Spleen (tissue), 13 donors: ENCODE measurements at places on chromosomes 6 and 20. TPM values are rescaled to one million over a fixed set of nuclear protein-coding genes. Genes with fewer than 3 reads are reported as not detected.

Gene TSBP1
- total RNA-seq: not detected

DNA sequence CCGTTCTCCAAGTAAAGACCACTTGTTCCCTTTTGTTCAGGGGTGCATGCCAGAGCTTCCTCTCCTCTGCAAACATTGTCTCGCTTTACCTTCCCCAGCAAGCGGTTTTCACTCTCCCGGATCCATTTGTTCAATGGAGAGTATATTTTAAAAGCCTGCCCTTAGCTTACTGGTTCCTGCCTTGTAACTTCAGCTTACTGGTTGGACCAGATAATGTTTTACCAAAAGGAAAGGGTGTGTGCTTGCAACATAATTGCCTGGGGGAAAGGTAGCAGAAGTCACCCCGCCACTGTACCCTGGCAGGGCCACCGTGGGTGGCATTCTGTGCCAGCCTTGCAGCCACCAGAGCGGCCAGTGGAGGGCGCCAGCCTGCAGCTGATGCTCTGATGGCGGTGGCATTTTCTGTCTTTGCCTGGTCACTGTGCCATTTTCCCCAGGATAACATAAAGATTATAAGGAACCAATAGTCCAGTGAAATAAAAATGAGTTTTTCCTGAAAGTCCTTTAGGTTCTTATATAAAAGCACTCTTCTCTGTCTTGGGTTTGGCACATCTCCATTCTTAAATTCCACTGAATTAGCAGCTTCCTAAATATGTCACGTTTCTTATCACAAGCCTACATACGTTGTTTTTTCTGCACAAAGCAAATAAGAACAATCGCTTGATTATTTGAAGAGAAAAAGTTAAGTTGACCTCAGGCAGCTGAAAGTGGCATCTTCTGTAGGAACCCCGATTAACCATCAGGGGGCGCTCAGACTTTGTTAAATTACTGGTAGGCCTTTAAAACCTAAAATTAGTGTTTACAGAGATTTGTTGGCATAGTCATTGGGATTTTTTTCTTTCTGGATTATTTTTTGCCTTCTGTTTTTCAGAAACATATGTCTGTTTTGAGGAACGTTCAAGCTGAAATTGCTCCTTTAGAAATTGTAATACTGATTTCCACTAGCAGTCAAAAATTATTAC is 67.4 kb upstream of the XRN2 start:
- H3K27me3 ChIP-seq: no peaks in the 10 kb centered on the region
- peak; percentile 87 for DNase-seq
- H3K4me1 ChIP-seq: peaks cover 8% of the 10 kb centered on the region
- H3K4me3 ChIP-seq: no peak overlapping the region

Gene CTAGE9
- total RNA-seq: not detected

Gene UST
- total RNA-seq: 13.3 TPM

- no peaks in the 10 kb centered on the region for H3K36me3 ChIP-seq
- no peaks in the 10 kb centered on the region for H3K27me3 ChIP-seq
- H3K4me3 ChIP-seq: no peak overlapping the region
These were observed 241.3 kb downstream of the KCNQ5 start for GRCh38 chr6:72863131-72863530.

- peaks cover 8% of the 10 kb centered on the region for H3K4me1 ChIP-seq
- no peaks in the 10 kb centered on the region for H3K36me3 ChIP-seq
- H3K4me3 ChIP-seq: no peak overlapping the region
- H3K27ac ChIP-seq: no peak overlapping the region
- H3K27me3 ChIP-seq: no peaks in the 10 kb centered on the region
These were observed 5.4 kb upstream of the PLAGL1 start for GRCh38 chr6:144013486-144013909.

GRCh38 chr6:56936466-56936865 is 18.4 kb upstream of the BEND6 start:
- no peak overlapping the region for H3K4me3 ChIP-seq
- H3K27me3 ChIP-seq: no peaks in the 10 kb centered on the region
- H3K27ac ChIP-seq: no peak overlapping the region
- H3K4me1 ChIP-seq: no peaks in the 10 kb centered on the region
- H3K36me3 ChIP-seq: no peaks in the 10 kb centered on the region

DNA sequence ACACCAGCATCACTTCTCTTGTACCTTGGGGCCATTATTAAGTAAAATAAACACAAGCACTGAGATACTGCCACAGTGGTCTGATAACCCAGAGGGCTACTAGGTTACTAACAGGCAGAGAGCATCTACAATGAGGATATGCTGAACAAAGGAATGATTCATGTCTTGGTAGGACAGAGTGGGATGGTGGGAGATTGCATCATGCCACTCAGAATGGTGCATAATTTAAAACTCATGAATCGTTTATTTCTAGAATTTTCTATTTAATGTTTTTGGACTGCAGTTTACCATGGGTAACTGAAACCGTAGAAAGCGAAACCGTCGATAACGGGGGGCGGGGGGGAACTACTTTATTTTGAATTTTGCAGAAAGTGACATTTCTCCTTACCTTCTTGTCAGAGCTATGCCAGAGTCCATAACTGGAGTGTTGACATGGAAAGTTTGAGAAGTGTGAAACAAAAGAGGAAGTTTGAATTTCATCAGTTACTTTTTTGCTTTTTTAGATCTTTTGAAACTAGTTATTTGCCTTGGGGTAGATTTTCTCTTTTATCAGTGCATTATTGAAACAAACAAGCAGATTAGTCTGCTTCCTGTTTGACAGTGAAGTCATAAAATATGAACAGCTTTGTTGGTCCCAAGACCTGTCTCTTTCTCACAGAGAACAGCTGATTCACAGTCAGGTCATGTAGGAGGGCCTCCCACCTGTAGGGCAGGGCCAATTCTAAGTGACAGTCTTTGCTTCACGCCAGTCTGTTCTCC is 124.9 kb downstream of the KLHL32 start:
- no peak for DNase-seq
- no peaks in the 10 kb centered on the region for H3K36me3 ChIP-seq
- H3K4me3 ChIP-seq: no peak overlapping the region
- no peaks in the 10 kb centered on the region for H3K27me3 ChIP-seq
- peak overlapping the region; percentile 10 for H3K27ac ChIP-seq

- peak overlapping the region; percentile 87 for H3K27ac ChIP-seq
- no peak for DNase-seq
- H3K4me1 ChIP-seq: peaks cover 45% of the 10 kb centered on the region
- no peaks in the 10 kb centered on the region for H3K27me3 ChIP-seq
These were observed 576 bp downstream of the NECAB3 start for GRCh38 chr20:33673410-33674293.

Gene FRS3
- total RNA-seq: 7.2 TPM

Gene RIMS1
- not detected for total RNA-seq

DNA sequence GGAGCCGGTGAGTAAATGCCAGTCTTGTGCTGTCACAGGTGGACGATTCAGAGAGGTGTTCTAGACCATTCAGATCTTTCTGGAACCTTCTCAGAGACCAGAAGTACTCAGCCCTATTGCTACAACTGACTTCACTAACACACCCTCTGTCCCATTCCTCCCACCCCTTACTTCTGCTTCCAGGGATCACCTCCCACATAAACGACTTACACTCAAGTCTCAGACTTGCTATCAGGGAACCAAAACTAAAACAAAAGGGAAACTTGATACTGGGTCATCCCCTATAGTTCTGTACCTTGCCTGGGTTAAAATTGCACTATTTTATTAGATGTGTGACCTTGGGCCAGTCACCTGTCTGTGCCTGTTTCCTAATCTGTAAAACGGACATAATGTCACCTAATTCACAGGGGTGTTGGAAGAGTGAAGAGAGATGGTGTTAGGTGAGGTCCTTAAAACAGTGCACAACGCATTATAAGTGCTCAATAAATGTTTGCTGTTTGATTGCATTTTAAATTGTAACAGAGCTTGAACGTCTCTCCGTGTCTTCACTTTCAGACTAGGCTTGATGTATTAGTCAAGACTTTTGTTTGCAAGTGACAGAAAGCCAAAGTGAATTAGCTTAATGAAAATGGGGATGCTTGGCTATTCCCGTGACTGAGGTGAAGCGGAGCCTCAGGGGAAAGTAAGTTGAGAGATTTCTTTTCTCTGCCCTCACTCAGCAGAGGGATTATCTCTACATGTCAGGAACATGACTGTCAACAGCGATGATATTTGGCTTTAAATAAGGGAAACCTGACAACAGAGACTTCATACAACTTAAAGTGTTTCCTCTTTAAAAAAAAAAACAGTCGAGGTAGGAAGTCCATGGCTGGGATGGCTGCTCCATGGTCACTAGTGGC is 3.0 kb upstream of the SRXN1 start:
- no peak overlapping the region for H3K27ac ChIP-seq
- H3K4me3 ChIP-seq: no peak overlapping the region
- DNase-seq: no peak
- H3K36me3 ChIP-seq: no peaks in the 10 kb centered on the region
- peaks cover 52% of the 10 kb centered on the region for H3K27me3 ChIP-seq

GRCh38 chr6:11563793-11564192 is 26.2 kb downstream of the TMEM170B start:
- no peak overlapping the region for H3K4me3 ChIP-seq
- H3K36me3 ChIP-seq: no peaks in the 10 kb centered on the region
- DNase-seq: no peak
- H3K4me1 ChIP-seq: peaks cover 6% of the 10 kb centered on the region

Gene DNAH8
- total RNA-seq: 1.7 TPM

Gene PRSS35
- total RNA-seq: 0.37 TPM

Gene TMEM30A
- 89.8 TPM for total RNA-seq

- no peaks in the 10 kb centered on the region for H3K4me1 ChIP-seq
- H3K27me3 ChIP-seq: no peaks in the 10 kb centered on the region
- H3K4me3 ChIP-seq: no peak overlapping the region
- peaks cover 79% of the 10 kb centered on the region for H3K36me3 ChIP-seq
These were observed 9.7 kb downstream of the NOL7 start for GRCh38 chr6:13624871-13625288.

DNA sequence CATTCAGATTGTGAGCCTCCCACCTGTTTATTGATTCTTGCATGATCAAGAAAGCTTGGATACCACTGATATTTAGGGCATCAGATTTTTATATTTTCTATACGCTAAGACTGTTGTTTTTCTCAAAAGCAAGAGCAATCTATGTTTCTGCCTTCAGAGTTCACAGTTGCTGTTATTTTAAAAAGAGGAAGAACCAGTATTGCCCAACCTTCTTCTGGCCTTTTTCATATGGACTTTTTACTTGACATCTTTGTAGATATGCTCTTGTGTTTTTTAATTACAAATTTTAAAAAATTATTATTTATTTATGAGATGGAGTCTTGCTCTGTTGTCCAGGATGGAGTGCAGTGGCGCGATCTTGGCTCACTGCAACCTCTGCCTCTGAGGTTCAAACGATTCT is 28.9 kb downstream of the SLC17A5 start:
- no peak for DNase-seq
- H3K27ac ChIP-seq: no peak overlapping the region
- peaks cover 87% of the 10 kb centered on the region for H3K36me3 ChIP-seq
- H3K4me3 ChIP-seq: no peak overlapping the region

- no peak overlapping the region for H3K4me3 ChIP-seq
- no peak overlapping the region for H3K27ac ChIP-seq
- no peaks in the 10 kb centered on the region for H3K27me3 ChIP-seq
- DNase-seq: no peak
- peaks cover 2% of the 10 kb centered on the region for H3K4me1 ChIP-seq
These were observed 96.3 kb upstream of the QKI start for GRCh38 chr6:163318071-163318786.

Gene GPR6
- total RNA-seq: not detected

GRCh38 chr6:12595161-12595811 is 121.3 kb upstream of the PHACTR1 start:
- H3K4me1 ChIP-seq: peaks cover 27% of the 10 kb centered on the region
- H3K4me3 ChIP-seq: no peak overlapping the region
- DNase-seq: no peak
- no peak overlapping the region for H3K27ac ChIP-seq
- H3K36me3 ChIP-seq: no peaks in the 10 kb centered on the region

Gene EFCAB8
- total RNA-seq: 0.34 TPM

DNA sequence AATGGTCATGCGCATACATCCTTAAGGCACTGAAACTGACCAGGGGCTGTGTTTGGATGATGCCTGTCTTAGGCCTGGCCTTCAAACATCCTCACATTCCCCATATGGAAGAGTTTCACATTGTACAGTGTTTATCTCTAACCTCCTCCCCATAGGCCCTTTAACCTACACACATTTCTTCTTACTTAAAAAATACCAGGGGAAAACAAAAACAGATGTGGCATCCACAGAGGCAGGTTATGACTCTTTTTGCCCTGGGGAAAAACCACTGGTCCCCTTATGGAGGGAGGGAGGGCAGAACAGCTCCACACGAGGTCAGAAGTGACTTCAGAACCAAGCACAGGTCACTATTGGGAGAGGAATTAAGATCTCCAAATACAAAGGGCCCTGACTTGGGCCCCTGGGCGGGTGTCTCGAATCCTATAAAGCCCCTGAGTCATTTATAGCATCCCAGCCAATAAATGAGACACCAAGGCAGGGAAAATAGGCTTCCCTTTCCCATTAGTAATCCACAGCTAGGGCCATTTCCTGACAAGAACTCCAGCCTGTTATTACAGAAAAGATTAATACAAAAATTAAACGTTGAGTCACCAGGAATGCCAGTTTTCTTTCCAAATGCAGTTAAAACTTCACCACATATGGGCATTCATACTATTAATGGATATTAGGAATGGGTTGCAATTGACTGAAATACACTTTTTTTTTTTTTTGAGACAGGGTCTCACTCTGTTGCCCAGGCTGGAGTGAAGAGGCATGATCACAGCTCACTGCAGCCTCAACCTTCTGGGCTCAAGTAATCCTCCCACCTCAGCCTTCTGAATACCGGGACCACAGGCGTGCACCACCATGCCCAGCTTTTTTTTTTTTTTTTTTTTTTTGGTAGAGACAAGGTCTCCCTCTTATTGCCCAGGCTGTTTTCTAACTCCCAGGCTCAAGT is 107.2 kb downstream of the ATP9A start:
- no peaks in the 10 kb centered on the region for H3K4me1 ChIP-seq
- peak; percentile 11 for DNase-seq
- no peaks in the 10 kb centered on the region for H3K27me3 ChIP-seq
- no peak overlapping the region for H3K4me3 ChIP-seq
- no peak overlapping the region for H3K27ac ChIP-seq

Gene HM13
- 109 TPM for total RNA-seq

- H3K27me3 ChIP-seq: no peaks in the 10 kb centered on the region
- H3K4me3 ChIP-seq: no peak overlapping the region
- no peak overlapping the region for H3K27ac ChIP-seq
- H3K36me3 ChIP-seq: no peaks in the 10 kb centered on the region
- no peak for DNase-seq
- no peaks in the 10 kb centered on the region for H3K4me1 ChIP-seq
These were observed 520.9 kb downstream of the HTR1B start for GRCh38 chr6:76942203-76942966.

DNA sequence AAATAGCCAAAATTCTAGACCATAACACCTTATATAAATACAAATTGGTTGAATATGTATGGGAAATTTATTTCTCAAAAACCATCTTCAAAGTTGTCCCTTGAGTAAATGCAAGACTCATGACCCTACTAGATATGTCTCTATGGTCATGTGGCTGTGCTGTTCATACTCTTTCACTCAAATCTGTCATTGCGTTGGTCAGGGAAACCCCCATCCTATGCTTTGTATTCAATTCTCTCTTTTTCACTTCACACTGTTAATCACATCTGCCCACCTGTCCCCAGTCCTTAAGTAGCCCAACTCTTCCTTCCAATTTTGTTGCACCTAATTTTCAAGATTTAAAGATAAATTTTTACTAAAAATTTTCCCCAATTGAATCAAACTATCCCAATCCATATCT is 51.0 kb downstream of the RPS12 start:
- no peak overlapping the region for H3K4me3 ChIP-seq
- H3K27me3 ChIP-seq: no peaks in the 10 kb centered on the region
- no peaks in the 10 kb centered on the region for H3K36me3 ChIP-seq
- no peak for DNase-seq
- H3K27ac ChIP-seq: no peak overlapping the region

- H3K36me3 ChIP-seq: no peaks in the 10 kb centered on the region
- no peak for DNase-seq
- H3K4me1 ChIP-seq: peaks cover 8% of the 10 kb centered on the region
- no peak overlapping the region for H3K4me3 ChIP-seq
- H3K27me3 ChIP-seq: no peaks in the 10 kb centered on the region
- peak overlapping the region; percentile 55 for H3K27ac ChIP-seq
These were observed 103.6 kb upstream of the BMP2 start for GRCh38 chr20:6663751-6664388.
